ENCODE measurements at places on chromosomes 6 and 20. TPM values are rescaled to one million over a fixed set of nuclear protein-coding genes. Genes with fewer than 3 reads are reported as not detected.
A peak's percentile ranks its signal among the peaks of the same experiment; 100 is the strongest.

Gene PSORS1C1
- 0.47 TPM for total RNA-seq

- DNase-seq: no peak
- no peak overlapping the region for H3K27ac ChIP-seq
- no peak overlapping the region for H3K4me3 ChIP-seq
- H3K27me3 ChIP-seq: no peaks in the 10 kb centered on the region
Measured at GRCh38 chr20:21053002-21053762, 53.0 kb downstream of the LINC00237 start.

DNA sequence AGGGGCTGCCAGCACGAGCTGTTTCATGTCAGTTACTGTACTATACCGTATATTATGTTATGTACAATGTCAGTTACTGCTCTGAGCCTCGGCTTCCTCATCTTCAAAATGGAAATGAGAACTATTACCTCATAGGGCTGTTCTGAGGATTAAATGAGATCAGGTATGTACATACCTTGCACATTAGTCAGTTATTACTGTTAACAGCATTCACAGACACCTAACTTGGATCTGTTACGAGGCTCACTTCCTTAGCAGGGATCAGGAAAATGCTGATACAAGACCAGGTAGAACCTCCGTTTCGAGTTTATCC lies 69.7 kb upstream of the TBC1D7 start:
- no peaks in the 10 kb centered on the region for H3K27me3 ChIP-seq
- DNase-seq: no peak
- H3K4me1 ChIP-seq: peaks cover 46% of the 10 kb centered on the region

Gene TMEM74B
- 0.90 TPM for total RNA-seq

DNA sequence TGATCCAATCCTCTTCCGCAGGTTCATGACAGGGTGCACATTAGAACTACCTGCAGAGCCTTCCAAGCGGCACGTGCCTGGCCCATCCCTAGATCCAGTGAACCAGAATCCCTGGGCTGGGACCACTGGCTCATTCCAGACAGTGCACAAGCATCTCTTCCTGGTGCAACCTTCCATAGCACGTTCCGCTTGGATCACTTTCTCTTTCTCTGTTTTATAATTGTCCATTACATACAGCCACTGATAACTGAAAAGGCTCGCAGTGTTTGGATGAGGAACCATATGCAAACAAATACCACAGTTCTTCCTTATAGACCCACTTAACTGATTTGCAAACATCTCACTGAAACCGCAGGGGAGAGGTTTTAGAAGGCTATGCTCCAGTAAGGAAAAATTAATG lies 59.6 kb upstream of the DDR1 start:
- no peak overlapping the region for H3K4me3 ChIP-seq
- DNase-seq: no peak
- peaks cover 43% of the 10 kb centered on the region for H3K4me1 ChIP-seq
- H3K27me3 ChIP-seq: no peaks in the 10 kb centered on the region
- H3K36me3 ChIP-seq: no peaks in the 10 kb centered on the region
- no peak overlapping the region for H3K27ac ChIP-seq

DNA sequence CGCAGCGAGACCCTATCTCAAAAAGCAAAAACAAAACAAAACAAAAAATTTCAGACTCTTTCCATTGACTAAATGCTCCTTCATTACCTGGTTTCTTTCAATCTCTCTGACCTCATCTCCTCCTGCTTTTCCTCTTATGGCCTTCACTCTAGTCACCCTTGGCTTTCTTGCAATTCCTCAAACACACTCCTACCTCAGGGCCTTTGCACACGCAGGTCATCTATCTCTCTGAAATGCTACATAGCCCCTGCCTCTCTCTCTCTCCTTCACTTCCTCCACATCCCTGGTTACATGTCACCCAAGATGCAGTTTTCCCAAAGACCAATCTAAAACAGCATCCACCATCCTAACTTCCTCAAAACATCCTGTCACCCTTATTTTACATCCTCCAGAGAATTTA lies 96.8 kb downstream of the PREX1 start:
- no peak overlapping the region for H3K4me3 ChIP-seq
- H3K27ac ChIP-seq: no peak overlapping the region
- no peaks in the 10 kb centered on the region for H3K36me3 ChIP-seq

Gene SLC12A5
- total RNA-seq: not detected

DNA sequence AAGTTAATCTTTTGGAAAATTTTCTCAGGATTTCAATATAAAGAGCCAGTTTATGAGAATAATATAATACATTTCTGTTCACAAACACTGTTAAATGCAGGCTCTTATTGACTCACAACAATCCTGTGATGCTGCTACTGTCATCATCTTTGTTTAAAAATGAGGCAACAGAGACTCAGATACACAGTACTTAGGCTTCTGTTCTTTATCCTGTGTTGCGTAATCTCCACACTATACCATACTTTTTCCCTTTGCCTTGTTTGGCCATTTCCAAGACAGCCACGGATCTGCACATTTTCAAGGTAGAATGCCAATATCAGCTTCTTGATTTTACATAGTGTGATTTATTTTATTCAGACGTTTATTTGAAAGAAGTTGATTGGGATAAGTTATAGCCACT lies 699.0 kb upstream of the CITED2 start:
- H3K27ac ChIP-seq: no peak overlapping the region
- no peaks in the 10 kb centered on the region for H3K27me3 ChIP-seq
- no peaks in the 10 kb centered on the region for H3K36me3 ChIP-seq
- DNase-seq: no peak

DNA sequence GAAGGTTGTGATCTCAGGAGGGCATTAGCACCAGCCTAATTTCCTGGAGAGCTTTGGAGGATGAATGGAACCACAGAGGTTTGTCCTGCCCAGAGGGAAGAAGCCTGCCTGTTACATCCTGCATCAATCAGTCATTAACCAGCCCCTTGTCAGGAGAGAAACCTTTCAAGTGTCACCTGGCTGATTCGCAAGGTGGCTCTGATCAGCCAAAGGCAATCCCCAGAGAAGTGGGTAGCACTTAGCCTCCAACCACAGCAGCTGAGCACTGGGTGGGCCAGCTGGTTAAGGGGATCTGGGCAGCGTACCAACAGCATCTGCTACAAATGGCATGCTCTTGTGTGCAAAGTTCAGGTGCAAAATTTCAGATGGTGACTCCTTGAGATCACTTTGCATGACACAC lies 26.9 kb downstream of the ANKEF1 start:
- H3K36me3 ChIP-seq: no peaks in the 10 kb centered on the region
- no peaks in the 10 kb centered on the region for H3K27me3 ChIP-seq
- no peak overlapping the region for H3K27ac ChIP-seq
- no peaks in the 10 kb centered on the region for H3K4me1 ChIP-seq
- no peak overlapping the region for H3K4me3 ChIP-seq

GRCh38 chr6:88111991-88112390 lies 54.2 kb downstream of the CNR1 start:
- H3K4me1 ChIP-seq: no peaks in the 10 kb centered on the region
- no peaks in the 10 kb centered on the region for H3K27me3 ChIP-seq
- no peak for DNase-seq
- H3K27ac ChIP-seq: no peak overlapping the region

DNA sequence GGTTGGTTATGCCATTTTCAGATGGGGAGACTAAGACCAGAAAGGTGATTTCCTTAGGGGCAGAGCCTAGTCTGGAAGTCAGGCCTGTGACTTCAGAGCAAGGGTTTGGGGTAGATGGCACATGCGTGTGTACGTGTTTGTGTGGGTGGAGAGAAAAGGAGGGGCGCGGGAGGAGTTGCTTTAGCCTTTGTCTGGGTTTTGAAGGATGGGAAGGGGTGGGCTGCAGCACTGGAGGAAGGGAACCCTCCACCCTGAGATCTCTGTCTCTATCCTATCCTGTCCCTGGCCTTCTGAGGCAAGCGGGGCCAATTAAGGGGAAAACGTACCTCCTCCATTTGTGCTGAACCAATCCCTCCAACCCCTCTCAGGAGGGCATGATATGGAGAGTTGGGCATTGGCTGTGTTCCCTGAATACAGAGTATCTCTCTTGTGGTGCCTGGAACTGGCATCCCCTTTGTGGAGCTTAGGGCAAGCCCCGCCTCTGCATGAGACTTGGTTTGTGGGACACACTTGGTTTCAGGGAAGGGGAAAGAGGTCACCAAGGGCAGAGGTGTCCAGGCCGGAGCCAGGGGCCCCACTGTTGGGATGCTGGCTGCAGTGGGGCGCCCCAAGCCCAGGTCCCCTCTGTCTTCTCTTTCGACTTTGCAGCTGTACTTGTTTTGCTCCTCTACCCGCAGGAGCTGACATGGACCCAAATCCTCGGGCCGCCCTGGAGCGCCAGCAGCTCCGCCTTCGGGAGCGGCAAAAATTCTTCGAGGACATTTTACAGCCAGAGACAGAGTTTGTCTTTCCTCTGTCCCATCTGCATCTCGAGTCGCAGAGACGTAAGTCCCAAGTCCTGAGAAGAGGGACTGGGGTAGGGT lies at the start of gene DBNDD2:
Gene DBNDD2 (plus strand): TSS at position 507 of the 863 bp plus-strand sequence. CDS start 179 bp downstream, at position 686.
- no peaks in the 10 kb centered on the region for H3K36me3 ChIP-seq
- DNase-seq: no peak
- no peaks in the 10 kb centered on the region for H3K27me3 ChIP-seq
- H3K27ac ChIP-seq: peak within 1 kb of the TSS; percentile 99
- peaks cover 33% of the 10 kb centered on the region for H3K4me1 ChIP-seq

DNA sequence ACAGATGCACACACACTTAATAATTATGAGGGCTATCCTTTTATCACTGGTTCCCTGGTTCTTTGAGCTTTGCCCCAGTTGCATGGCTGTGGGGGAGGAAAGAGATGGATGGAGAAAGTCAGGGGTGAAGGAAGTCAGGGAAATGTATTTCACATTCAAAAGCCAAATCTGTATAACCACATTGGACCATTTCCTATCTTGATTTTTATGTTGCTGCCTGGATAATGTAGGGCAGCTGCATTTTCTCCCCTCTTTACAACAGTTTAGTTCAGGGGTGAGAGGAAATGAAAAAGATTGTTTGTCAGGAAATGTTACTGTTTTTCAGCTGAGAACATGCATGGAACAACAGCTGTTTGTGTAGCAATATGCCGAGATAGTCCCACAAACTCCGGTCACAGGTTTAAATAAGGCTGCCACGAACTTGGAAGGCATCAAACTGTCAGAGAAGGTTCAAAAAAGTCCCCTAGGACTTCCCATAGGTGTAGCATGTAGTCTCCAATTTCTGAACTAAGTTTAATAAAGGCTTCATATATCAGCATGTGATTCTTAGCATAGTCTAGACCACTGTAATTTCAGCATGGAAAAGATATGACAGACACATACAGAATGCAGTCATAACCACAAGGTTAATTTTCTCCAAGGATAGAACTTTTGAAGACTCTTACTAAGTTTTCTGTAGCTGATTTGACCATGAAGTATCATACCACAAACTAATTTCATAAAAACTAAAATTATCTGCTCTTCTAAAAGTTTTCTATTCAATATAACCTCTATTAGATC lies 82.1 kb upstream of the COL21A1 start:
- H3K27me3 ChIP-seq: no peaks in the 10 kb centered on the region
- DNase-seq: no peak
- H3K4me3 ChIP-seq: no peak overlapping the region
- no peak overlapping the region for H3K27ac ChIP-seq
- no peaks in the 10 kb centered on the region for H3K36me3 ChIP-seq

Gene VSTM2L
- total RNA-seq: 0.49 TPM

- no peak overlapping the region for H3K4me3 ChIP-seq
- DNase-seq: no peak
- H3K36me3 ChIP-seq: peaks cover 20% of the 10 kb centered on the region
Measured at GRCh38 chr20:2952766-2953165, 79.5 kb downstream of the PTPRA start.

DNA sequence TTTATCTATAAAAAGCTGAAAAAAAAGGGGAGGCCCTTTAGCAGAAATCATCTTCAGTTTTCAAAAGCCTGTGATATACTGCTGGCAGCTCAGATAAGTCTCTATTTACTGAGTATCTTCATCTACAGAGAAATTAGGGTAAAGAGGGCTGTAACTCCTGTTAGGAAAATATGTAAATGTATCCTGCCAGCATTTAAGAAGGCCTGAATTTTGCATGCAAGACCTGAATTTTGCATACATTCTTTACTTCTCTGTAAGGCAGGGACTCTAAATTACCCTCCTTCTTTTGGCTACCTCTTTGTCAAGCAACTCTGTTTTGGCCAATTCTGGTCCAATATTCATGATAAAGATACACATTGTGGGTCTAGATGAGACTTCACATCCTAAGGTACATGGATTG lies 150.6 kb upstream of the SPACA1 start:
- no peak overlapping the region for H3K27ac ChIP-seq
- DNase-seq: no peak
- H3K4me3 ChIP-seq: no peak overlapping the region
- no peaks in the 10 kb centered on the region for H3K36me3 ChIP-seq
- no peaks in the 10 kb centered on the region for H3K27me3 ChIP-seq
- H3K4me1 ChIP-seq: no peaks in the 10 kb centered on the region

DNA sequence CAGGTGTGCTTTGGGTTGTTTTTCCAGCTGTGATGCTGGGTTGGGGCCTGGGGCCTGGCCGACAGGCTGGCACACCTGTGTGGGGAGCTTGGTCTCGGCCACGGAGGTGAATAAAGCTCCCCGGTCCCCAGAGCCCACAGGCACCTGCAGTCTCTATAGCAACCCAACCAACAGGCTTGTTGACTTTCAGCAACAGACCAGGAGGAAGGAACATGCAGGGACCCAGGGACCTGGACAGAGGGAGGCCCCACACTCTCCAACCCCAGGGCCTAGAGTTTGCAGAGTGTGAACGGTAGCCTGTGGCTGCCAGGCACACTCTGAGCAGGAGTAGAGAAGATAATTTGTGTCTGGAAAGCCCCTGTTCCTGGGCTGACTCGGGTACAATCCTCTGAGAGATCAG lies 14.6 kb upstream of the SYNJ2 start:
- no peaks in the 10 kb centered on the region for H3K36me3 ChIP-seq
- no peak overlapping the region for H3K27ac ChIP-seq
- no peak for DNase-seq
- H3K27me3 ChIP-seq: no peaks in the 10 kb centered on the region
- H3K4me3 ChIP-seq: no peak overlapping the region
- no peaks in the 10 kb centered on the region for H3K4me1 ChIP-seq

DNA sequence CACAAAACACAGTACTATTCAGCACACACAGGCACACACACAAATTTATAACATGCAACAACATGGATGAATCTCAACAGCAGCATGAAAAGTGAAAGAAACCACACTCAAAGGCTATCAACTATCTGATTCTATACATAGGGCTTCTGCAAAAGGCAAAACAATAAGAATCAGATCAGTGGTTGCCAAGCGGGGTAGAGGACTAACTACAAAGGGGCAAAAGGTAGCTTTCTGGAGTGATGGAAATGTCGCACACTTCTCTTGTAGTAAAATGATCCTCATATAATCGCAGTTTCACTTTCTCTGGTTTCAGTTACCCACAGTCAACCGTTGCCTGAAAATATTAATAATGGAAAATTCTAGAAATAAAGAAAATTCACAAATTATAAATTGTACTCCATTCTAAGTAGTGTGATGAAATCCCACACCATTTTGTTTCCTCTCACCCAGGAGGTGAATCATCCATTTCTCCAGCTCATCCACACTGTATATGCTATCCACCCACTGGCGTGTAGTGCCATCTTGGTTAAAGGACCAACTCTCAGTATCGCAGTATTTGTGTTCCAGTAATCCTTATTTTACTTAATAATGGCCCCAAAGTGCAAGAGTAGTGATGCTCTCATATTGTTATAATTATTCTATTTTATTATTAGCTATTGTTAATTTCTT lies 12.8 kb upstream of the PLN start:
- H3K27ac ChIP-seq: no peak overlapping the region
- peaks cover 32% of the 10 kb centered on the region for H3K4me1 ChIP-seq
- no peaks in the 10 kb centered on the region for H3K27me3 ChIP-seq
- no peak for DNase-seq
- no peak overlapping the region for H3K4me3 ChIP-seq

- H3K4me3 ChIP-seq: no peak overlapping the region
- H3K27ac ChIP-seq: no peak overlapping the region
- no peaks in the 10 kb centered on the region for H3K36me3 ChIP-seq
- H3K27me3 ChIP-seq: no peaks in the 10 kb centered on the region
Measured at GRCh38 chr6:115796829-115797228, 263.9 kb downstream of the FRK start.

Gene CLVS2
- 2.5 TPM for total RNA-seq

Measured in psoas muscle (tissue), 8 donors.